ENCODE measurements at places on chromosomes 4 and X. TPM values are rescaled to one million over a fixed set of nuclear protein-coding genes. Genes with fewer than 3 reads are reported as not detected.

ATP10D gene
- total RNA-seq: 18.2 TPM

ENAM gene
- total RNA-seq: not detected

GRCh38 chrX:46841346-46841745 is 4.5 kb downstream of the RP2 start:
- DNase-seq: no peak

GRCh38 chr4:129246910-129247461 is 151.0 kb downstream of the C4orf33 start:
- DNase-seq: no peak

DNA sequence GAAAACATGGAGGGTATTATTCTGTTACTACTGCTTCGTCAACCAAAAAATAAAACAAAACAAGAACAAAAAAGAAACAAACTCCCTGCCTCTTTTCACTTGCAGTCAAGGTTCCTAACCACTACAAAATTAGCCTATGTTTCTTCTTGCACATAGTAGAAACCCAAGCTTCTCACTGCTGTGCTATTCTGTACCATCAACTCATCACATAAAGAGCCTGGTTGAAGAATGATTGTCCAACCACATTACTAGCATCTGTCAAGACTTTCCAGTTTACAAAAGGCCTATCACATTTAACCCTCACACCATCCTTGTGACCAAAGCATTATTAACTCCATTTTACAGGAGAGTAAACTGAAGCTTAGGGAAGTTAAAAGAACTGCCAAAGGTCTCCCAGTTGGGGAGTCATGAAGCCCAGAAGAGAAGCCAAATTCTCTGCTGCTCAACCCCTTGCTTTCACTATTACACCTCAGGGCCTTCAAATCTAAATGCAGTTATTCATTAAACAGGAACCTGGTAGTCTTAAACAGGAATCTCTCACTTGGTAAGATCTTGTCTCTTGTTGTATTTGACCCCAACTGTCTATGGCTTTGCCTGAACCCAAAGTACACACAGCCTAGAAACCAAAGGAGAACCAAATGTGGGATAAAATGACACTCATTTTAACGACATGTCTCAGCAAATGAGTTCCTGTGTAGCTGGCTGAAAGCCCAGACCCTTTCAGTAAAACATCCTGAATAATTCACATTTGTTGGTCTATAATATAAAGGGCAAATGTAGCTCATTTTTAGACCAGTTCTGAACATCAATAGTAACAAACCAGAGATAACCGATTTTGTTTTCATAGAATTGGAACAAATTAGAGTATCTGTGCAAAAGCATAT is 8.6 kb downstream of the F9 start:
- no peak for DNase-seq

DNA sequence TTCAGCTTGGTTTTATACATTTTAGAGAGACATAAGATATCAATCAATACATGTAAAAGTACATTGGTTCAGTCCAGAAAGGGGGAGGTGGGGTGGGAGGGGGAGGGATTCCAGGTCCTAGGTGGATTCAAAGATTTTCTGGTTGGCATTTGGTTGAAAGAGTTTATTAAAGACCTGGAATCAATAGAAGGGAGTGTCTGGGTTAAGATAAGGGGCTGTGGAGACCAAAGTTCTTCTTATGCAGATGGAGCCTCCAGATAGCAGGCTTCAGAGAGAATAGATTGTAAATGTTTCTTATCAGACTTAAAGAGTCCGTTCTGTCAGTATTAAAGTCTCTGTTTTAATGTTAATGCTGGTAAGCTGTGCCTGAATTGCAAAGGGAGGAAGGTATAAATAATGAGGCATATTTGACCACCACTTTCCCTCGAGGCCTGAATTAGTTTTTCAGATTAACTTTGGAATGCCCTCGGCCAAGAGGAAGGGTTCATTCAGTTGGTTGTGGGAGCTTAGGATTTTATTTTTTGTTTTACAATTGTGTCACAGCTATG is 169.9 kb downstream of the AASDH start:
- DNase-seq: no peak

GRCh38 chr4:30847167-30847566 is 127.0 kb downstream of the PCDH7 start:
- DNase-seq: no peak

DNA sequence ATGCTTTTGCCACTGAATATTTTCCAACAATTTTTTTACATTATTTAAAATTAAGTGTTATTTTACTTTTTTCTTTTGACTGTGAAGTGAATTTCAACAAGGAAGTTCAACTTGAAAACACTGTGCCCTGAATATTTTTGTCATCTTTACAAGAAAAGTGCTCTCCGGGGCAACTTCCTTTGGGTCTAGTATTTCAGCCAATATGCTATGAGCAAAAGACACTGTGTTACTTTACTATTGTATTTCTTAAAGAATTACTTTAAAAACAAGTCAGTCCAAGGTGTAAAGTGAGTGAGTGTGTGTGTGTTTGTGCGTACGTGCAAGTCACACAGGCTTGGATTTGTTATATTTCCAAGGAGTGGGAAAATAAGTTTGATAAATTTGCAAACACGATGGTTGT is 7.6 kb upstream of the USP53 start:
- no peak for DNase-seq

GRCh38 chr4:35237924-35238323 is 1006.4 kb downstream of the ARAP2 start:
- DNase-seq: no peak

All from SK-MEL-5 (cell line).